ENCODE measurements at places on chromosomes 4 and X. TPM values are rescaled to one million over a fixed set of nuclear protein-coding genes. Genes with fewer than 3 reads are reported as not detected.

CCDC158 gene
- total RNA-seq, result not detected

UGT2B11 gene
- 2.4 TPM for total RNA-seq

NWD2 gene
- 0.83 TPM for total RNA-seq

GAB1 gene
- total RNA-seq, result 51.9 TPM

HMX1 gene
- not detected for total RNA-seq

UGT2B15 gene
- not detected for total RNA-seq

DDX53 gene
- total RNA-seq, result not detected

DNA sequence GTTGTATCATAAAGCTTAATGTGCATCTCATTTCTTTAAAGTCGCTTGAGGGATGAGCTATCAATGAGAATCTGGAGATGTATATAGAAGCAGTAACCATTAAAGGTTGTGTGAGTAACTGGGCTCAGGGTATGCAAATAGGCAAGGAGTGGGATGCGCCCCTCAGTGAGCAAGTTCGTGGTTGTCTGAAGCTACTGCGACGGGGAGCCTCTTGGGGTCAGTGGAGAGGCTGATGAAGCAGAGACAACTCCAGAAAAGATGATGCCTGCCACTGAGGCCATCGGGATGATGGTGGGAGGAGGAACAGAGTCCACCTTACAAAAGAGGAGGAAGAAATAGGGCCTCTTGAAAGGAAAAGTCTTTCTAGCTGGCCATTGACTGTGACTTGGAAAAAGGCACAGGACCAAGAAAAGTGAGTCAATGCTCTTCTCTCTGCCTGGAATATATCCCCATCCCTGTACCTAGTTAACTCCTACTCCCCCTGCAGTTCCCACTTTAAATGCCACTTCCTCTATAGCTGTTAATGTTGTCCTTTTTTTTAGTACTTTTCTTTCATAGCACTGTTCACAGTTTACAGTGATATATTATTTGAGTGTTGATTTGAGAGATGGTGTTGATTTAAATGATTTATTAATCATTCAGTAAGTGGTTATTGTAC lies 51.4 kb upstream of the LSM6 start:
- no peak overlapping the region for H3K4me3 ChIP-seq
- no peaks in the 10 kb centered on the region for H3K4me1 ChIP-seq
- DNase-seq, result no peak
- no peak overlapping the region for H3K27ac ChIP-seq
- H3K36me3 ChIP-seq, result no peaks in the 10 kb centered on the region

DNA sequence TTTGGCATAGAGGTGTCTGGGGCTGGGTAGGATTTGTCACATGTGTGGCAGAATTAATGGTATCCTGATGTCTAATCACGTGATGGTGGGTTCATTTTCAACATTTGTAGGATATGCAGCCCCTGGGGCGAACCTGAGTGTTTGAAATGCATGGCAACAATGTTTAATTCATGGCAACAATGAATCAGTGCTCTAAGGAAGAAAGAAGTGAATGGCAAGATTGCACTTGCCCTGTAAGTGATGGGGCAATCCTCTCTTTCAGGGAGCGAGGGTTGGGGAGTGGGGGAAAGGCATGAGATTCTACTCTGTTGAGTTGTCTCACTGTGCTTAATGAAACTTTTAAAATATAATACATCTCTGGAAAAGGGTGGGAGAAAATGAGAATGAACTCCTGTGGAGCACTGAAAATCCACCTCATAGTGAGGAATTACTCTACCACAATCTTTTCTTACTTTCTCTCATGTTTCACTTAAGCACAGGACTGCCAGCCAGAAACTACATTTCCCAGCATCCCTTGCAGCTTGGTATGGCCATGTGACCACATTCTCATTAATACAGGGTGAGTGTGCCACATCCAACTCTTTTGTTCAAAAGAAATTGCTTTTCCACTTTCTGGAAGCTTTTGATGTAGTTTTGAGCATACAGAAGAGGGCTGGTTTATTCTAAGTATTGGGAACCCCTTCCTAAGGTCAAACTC lies 64.0 kb upstream of the PGM2 start:
- H3K27me3 ChIP-seq, result no peaks in the 10 kb centered on the region
- H3K36me3 ChIP-seq, result no peaks in the 10 kb centered on the region
- no peak overlapping the region for H3K4me3 ChIP-seq
- peak overlapping the region; percentile 12 for H3K27ac ChIP-seq

GRCh38 chr4:104591510-104591911 lies 96.8 kb upstream of the CXXC4 start:
- H3K4me1 ChIP-seq, result no peaks in the 10 kb centered on the region
- H3K36me3 ChIP-seq, result no peaks in the 10 kb centered on the region
- no peaks in the 10 kb centered on the region for H3K27me3 ChIP-seq

DNA sequence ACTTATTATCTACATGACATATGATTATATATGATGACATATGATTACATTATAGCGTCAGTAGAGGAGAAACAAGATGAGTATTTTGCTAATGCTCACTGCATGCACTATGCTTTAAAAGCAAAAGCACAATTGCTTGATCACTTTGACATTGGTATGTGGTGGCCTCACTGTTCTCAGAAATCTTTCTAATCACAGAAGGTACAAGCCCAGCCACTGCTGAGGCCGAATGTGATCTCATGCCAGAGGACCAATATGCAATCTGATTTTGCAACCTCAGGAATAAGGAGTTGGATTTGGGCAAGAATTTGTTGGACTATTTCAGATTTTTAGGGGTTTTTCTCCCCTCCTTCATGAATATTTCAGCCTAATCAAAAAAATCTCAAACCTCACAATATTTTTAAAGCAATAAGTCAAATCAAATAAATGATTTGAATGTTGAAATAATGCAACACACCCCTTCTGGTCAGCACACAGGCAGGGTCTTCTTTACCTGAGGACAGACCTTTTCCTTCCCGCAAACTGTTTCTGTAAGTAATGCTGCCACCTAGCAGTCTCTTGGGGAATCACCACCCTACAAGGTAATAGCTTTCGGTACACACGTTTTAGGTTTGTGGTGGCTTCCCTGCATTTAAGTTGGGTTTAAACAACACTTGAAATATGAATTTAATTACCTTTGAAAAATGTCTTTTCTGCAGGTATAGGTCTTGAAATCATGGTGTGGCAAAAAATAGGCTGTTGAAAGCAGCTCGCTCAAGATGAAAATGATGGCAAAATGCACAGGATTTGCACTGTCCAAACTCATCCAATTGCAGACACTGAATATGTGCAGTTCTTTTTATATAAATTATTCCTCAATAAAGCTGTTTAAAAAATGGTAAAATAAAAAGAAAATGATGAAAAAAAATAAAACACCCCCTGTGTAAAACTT lies 4.8 kb upstream of the CXCL13 start:
- H3K4me1 ChIP-seq, result peaks cover 5% of the 10 kb centered on the region
- DNase-seq, result no peak
- H3K36me3 ChIP-seq, result no peaks in the 10 kb centered on the region

- no peaks in the 10 kb centered on the region for H3K4me1 ChIP-seq
- H3K4me3 ChIP-seq, result no peak overlapping the region
- no peak for DNase-seq
- no peaks in the 10 kb centered on the region for H3K27me3 ChIP-seq
Observed at GRCh38 chr4:152415980-152416379, 119.9 kb downstream of the FBXW7 start.

GRCh38 chrX:43373032-43373431 lies 283.1 kb upstream of the MAOA start:
- H3K4me3 ChIP-seq, result no peak overlapping the region
- H3K27ac ChIP-seq, result no peak overlapping the region
- DNase-seq, result no peak
- no peaks in the 10 kb centered on the region for H3K4me1 ChIP-seq
- H3K36me3 ChIP-seq, result no peaks in the 10 kb centered on the region
- no peaks in the 10 kb centered on the region for H3K27me3 ChIP-seq

GRCh38 chr4:80306260-80306659 lies 29.3 kb upstream of the CFAP299 start:
- H3K36me3 ChIP-seq, result no peaks in the 10 kb centered on the region
- peaks cover 7% of the 10 kb centered on the region for H3K4me1 ChIP-seq
- H3K4me3 ChIP-seq, result no peak overlapping the region
- H3K27ac ChIP-seq, result no peak overlapping the region
- no peak for DNase-seq
- peaks cover 41% of the 10 kb centered on the region for H3K27me3 ChIP-seq

- no peak for DNase-seq
- H3K4me3 ChIP-seq, result no peak overlapping the region
- H3K27ac ChIP-seq, result no peak overlapping the region
Observed at GRCh38 chrX:23854122-23854521, 53.6 kb downstream of the APOO start.

DNA sequence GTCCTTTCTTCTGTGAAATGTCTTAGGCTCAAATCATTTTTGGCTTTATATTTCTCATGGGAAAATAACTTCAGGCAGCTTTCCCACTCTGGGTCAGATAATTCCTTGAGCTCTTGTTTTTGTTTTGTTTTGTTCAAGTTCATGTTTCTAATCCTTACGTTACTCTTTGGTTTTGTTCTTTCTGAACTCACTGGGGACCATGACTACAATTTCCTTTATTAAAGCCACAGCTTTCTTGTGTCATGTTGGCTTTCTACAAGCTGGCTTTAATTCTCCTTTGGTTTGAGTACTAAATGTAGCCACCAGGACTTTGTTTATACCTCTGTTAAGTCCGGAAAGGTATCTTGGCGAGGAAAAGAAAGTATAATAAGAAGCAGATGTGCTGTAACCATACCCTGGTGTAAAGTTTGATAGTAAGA lies 30.8 kb upstream of the ANXA3 start:
- no peak for DNase-seq
- H3K27me3 ChIP-seq, result no peaks in the 10 kb centered on the region
- H3K4me1 ChIP-seq, result no peaks in the 10 kb centered on the region

GRCh38 chrX:70172221-70172620 lies 5.1 kb upstream of the DGAT2L6 start:
- no peak overlapping the region for H3K4me3 ChIP-seq
- H3K27me3 ChIP-seq, result no peaks in the 10 kb centered on the region
- peaks cover 4% of the 10 kb centered on the region for H3K4me1 ChIP-seq
- no peak overlapping the region for H3K27ac ChIP-seq
- DNase-seq, result no peak
- H3K36me3 ChIP-seq, result no peaks in the 10 kb centered on the region

DNA sequence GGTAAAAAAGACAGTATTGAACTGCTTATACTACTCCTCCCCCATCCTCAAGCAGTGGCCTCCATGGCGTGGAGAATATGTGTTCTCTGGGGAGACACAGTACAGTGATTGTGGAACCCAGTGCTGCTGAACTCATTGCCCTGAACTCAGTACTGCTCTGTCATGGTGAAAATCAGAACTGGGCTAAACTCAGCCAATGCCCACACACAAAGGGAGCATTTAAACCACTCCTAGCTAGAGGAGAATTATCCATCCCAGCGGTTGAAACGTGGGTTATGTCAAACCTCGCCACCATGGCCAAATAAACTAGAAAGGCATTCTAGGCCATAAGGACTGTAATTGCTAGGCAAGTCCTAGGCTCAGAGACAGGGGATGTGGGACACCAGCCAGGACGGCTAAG lies 131.8 kb downstream of the SPOCK3 start:
- DNase-seq, result no peak
- no peaks in the 10 kb centered on the region for H3K27me3 ChIP-seq
- no peaks in the 10 kb centered on the region for H3K4me1 ChIP-seq
- no peaks in the 10 kb centered on the region for H3K36me3 ChIP-seq
- H3K27ac ChIP-seq, result no peak overlapping the region

DNA sequence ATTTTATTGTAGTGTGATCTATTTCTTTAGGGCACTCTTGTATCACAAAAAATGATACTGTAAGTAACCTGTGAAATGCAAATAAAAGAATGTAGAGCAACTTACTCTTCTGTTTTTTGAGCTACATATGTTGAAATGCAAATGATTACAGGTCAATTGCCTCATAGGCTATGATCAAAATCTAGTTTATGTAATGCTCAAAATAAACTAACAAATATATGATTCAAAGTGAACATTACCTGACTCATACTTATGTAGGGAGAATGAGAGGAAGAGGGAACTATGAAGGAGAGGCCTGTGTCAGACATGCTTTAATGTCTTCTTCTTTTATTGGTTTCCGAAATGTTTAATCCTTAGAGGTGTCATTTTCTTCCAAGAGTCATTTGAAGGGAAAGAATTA lies 5.0 kb upstream of the RPS6KA3 start:
- no peak for DNase-seq
- no peaks in the 10 kb centered on the region for H3K27me3 ChIP-seq
- no peaks in the 10 kb centered on the region for H3K36me3 ChIP-seq
- no peaks in the 10 kb centered on the region for H3K4me1 ChIP-seq

DNA sequence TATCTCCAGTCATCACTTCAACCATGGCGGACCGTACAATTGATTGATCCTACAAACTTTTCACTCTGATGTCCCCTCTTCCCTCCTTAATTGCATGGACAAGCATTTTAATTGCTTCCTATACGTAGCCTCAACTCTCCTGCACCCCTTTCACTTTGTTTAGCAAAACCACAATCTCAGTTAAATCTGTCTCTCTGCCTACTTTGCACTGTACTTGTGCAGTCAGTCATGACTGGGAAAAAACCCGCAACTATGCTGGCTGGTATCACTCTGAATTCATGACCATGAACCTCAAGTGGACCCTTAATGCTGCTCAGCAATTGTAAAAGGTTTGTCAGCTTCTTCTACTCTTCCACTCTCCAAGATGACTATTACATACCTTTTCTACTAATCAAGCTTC lies 51.7 kb upstream of the AFF2 start:
- no peak overlapping the region for H3K27ac ChIP-seq
- DNase-seq, result no peak
- no peaks in the 10 kb centered on the region for H3K27me3 ChIP-seq
- no peak overlapping the region for H3K4me3 ChIP-seq

DNA sequence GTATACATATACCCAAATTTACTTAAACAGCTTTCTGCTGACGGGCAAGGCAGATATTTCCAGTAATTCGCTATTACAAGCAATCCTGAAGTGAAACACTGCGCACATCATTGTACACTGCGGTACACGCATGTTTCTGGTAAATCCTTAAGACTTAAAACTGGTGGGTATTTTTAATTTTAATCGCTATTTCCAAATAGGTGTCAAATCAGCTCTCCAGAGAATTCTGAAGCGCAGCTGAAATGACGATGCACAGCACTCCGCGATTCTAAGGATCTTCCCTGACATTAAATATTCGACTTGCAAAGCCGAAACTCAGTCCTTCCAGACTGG lies 361 bp downstream of the TMEM128 start:
- H3K36me3 ChIP-seq, result peaks cover 28% of the 10 kb centered on the region
- peaks cover 22% of the 10 kb centered on the region for H3K4me1 ChIP-seq
- peaks cover 3% of the 10 kb centered on the region for H3K27me3 ChIP-seq
- H3K27ac ChIP-seq, result peak overlapping the region; percentile 96

DNA sequence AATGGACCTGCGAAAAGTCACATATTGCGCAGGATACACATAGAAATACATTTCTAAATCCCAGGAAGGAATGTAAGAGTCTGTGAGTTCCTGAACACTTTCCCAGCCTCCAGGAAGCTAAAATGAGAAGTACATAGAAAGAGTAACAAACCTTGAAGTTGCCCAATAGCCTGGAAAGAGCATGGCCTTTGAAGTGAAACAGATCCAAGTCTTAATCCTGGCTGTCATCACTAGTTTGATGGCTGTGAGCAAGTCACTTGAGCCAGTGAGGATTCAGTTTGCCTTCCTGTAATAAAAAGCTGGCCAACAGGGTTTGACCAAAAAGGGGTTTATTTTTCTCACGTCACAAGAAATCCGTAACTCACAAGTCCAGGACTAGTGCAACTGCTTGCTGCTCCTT lies 69.8 kb downstream of the ARHGEF38 start:
- no peaks in the 10 kb centered on the region for H3K4me1 ChIP-seq
- H3K27me3 ChIP-seq, result no peaks in the 10 kb centered on the region
- no peak for DNase-seq
- H3K27ac ChIP-seq, result no peak overlapping the region
- no peak overlapping the region for H3K4me3 ChIP-seq

GRCh38 chr4:168440442-168441264 lies 39.6 kb downstream of the DDX60L start:
- no peaks in the 10 kb centered on the region for H3K27me3 ChIP-seq
- no peaks in the 10 kb centered on the region for H3K4me1 ChIP-seq
- no peak overlapping the region for H3K4me3 ChIP-seq
- no peak for DNase-seq
- H3K36me3 ChIP-seq, result peaks cover 4% of the 10 kb centered on the region
- no peak overlapping the region for H3K27ac ChIP-seq

Data from suprapubic skin (tissue), 4 donors.